ENCODE measurements at places on chromosomes 5 and 9. TPM values are rescaled to one million over a fixed set of nuclear protein-coding genes. Genes with fewer than 3 reads are reported as not detected.

The SLC45A2 gene
- not detected for total RNA-seq

The IFNA21 gene
- total RNA-seq = not detected

The CCDC183 gene
- total RNA-seq = not detected

The DMRT3 gene
- total RNA-seq = not detected

The PDE6A gene
- not detected for total RNA-seq

The WNT8A gene
- not detected for total RNA-seq

The STK32A gene
- total RNA-seq = 22.5 TPM

The TUSC1 gene
- total RNA-seq = 10.3 TPM

The CACFD1 gene
- total RNA-seq = 26.2 TPM

The FOXD1 gene
- total RNA-seq = 0.10 TPM

DNA sequence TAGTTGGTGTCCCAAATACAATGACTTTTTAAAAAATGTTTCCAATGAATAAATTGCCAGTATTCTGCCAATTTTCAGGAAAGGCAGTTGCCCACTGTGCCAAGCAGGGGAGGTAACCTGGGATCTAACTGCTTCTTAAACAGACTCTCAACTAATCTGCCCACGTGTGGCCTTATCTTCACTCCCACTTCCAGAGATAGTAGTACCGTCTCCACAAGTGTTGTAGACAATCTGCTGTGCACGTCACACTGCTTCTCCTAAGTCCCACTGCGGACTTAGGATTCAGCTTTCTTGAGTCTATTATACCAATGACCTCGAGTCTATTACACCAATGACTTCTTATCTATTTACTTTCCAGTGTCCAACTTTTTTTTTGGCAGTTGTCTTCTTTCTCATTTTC is 21.2 kb downstream of the POU4F3 start:
- no peaks in the 10 kb centered on the region for H3K36me3 ChIP-seq
- H3K27ac ChIP-seq = no peak overlapping the region
- no peaks in the 10 kb centered on the region for H3K27me3 ChIP-seq
- DNase-seq = no peak
- H3K4me3 ChIP-seq = no peak overlapping the region
- no peaks in the 10 kb centered on the region for H3K4me1 ChIP-seq

GRCh38 chr5:99379187-99379586 is 450.4 kb upstream of the CHD1 start:
- no peak overlapping the region for H3K27ac ChIP-seq
- no peaks in the 10 kb centered on the region for H3K36me3 ChIP-seq
- H3K27me3 ChIP-seq = no peaks in the 10 kb centered on the region
- no peak overlapping the region for H3K4me3 ChIP-seq
- no peaks in the 10 kb centered on the region for H3K4me1 ChIP-seq

DNA sequence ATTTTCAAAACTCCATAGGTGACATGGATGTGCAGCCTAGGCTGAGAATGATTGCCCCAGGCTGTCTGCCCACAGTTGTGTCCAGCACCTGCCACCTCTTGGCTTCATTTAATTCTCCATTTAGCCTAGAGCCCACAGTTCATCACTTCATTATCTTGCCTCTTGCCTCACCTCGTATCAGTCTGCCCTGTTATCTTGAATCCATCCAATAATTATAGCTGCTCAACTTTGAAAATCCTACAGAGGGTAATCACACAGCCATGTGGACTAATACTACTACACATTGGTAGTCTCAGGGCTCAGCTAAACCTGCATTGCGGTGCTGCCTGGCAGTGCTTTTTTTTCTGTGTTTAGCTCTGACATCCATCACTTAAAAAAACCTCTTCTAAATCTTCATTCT is 7.4 kb downstream of the UGCG start:
- peaks cover 4% of the 10 kb centered on the region for H3K36me3 ChIP-seq
- peaks cover 94% of the 10 kb centered on the region for H3K4me1 ChIP-seq
- no peak for DNase-seq

DNA sequence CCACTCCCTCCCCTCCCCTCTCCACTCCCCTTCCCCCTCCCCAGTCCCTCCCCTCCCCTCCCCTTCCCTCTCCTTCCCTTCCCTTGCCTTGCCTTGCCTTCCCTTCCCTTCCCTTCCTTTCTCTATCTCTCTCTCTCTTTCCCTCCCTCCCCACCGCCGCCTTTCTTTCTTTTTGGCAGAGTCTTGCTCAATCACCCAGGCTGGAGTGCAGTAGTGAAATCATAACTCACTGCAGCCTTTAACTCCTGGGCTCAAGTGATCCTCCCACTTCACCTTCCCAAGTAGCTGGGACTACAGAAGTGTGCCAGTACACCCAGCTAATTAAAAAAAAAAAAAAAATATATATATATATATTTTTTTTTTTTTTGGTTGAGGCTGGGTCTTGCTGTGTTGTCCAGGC is 45.5 kb downstream of the IL31RA start:
- no peak overlapping the region for H3K4me3 ChIP-seq
- no peak for DNase-seq
- H3K27ac ChIP-seq = no peak overlapping the region
- no peaks in the 10 kb centered on the region for H3K27me3 ChIP-seq
- H3K4me1 ChIP-seq = no peaks in the 10 kb centered on the region

GRCh38 chr5:74235552-74235951 is 405.0 kb downstream of the ENC1 start:
- no peaks in the 10 kb centered on the region for H3K4me1 ChIP-seq
- H3K36me3 ChIP-seq = no peaks in the 10 kb centered on the region
- H3K27me3 ChIP-seq = no peaks in the 10 kb centered on the region
- DNase-seq = no peak
- no peak overlapping the region for H3K4me3 ChIP-seq

GRCh38 chr5:136890431-136891148 is 525.2 kb upstream of the TRPC7 start:
- H3K4me3 ChIP-seq = no peak overlapping the region
- H3K27ac ChIP-seq = no peak overlapping the region
- H3K27me3 ChIP-seq = no peaks in the 10 kb centered on the region
- H3K4me1 ChIP-seq = no peaks in the 10 kb centered on the region
- H3K36me3 ChIP-seq = no peaks in the 10 kb centered on the region

GRCh38 chr5:146628950-146629349 is 113.0 kb upstream of the GPR151 start:
- no peaks in the 10 kb centered on the region for H3K36me3 ChIP-seq
- no peak for DNase-seq
- no peaks in the 10 kb centered on the region for H3K4me1 ChIP-seq

DNA sequence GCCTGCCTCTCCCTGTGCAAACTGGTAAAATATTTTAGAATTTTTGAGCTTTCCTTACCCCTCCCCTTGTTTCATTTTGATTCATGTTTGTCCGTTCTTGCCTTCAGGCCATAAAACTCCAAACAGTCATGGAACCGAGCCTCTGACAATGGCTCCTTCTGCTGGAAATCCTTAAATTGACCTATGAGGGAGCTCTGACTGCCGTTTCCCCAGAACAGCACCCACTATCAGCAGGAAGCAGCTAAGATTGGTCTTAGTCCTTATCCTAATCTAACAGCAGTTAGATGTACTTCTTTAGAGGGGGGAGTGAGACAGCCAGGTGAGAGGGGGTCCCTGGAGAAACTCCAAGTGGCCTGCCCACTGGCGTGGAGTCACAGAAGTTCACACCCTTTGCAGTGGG is 106.7 kb downstream of the FAM174A start:
- H3K4me3 ChIP-seq = no peak overlapping the region
- DNase-seq = no peak
- no peak overlapping the region for H3K27ac ChIP-seq
- no peaks in the 10 kb centered on the region for H3K36me3 ChIP-seq

- H3K36me3 ChIP-seq = no peaks in the 10 kb centered on the region
- H3K4me1 ChIP-seq = no peaks in the 10 kb centered on the region
- no peak for DNase-seq
- no peak overlapping the region for H3K27ac ChIP-seq
Measured at GRCh38 chr5:147628058-147628895, 118.4 kb upstream of the DPYSL3 start.

- no peak for DNase-seq
- H3K4me3 ChIP-seq = no peak overlapping the region
- no peaks in the 10 kb centered on the region for H3K27me3 ChIP-seq
- H3K4me1 ChIP-seq = no peaks in the 10 kb centered on the region
- no peaks in the 10 kb centered on the region for H3K36me3 ChIP-seq
Measured at GRCh38 chr9:76510041-76510440, 51.1 kb downstream of the GCNT1 start.

- H3K27ac ChIP-seq = peak overlapping the region; percentile 8
- no peak overlapping the region for H3K4me3 ChIP-seq
- H3K4me1 ChIP-seq = peaks cover 13% of the 10 kb centered on the region
- peaks cover 20% of the 10 kb centered on the region for H3K27me3 ChIP-seq
Measured at GRCh38 chr9:133543772-133544467, 9.4 kb downstream of the ADAMTSL2 start.

DNA sequence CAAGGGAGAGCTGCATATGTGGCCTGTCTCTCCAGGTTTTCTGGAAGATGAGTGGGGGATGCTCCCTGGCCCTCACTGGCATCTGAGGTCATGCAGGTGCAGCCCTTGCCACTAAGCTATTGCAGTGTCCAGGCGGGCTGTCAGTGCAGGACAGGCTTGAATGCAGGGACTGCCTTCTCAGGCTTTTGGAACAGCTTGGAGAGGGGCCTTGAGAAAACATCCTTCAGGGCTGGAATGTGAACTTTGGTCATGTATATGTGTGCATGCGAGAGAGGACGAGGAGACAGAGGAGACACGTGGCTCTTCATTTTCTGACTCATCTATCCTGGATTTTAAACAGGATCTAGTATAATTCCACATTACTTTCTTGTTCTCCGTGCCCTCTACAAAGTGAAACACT is 90.3 kb downstream of the MACROH2A1 start:
- DNase-seq = no peak
- H3K27me3 ChIP-seq = no peaks in the 10 kb centered on the region
- H3K27ac ChIP-seq = no peak overlapping the region
- H3K4me3 ChIP-seq = no peak overlapping the region

DNA sequence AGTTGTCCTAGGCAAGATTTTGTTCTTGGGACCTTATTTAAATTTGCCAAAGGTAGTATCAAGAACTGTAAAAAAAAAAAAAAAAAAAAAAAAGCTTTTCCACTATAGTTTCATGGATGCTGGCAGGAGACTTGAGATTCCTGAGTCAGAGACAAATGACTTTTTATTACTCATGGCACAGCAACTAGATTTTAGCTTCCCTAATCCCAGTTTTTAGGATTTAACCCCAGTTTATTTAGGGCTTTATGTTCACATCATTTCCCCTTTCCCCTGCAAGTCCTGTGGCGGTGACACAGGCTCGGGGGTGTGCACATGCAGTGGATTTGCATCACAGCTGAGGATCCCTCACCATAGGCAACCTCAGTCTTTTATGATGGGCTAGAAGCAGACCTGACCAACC is 144.9 kb downstream of the GOLPH3 start:
- no peaks in the 10 kb centered on the region for H3K36me3 ChIP-seq
- no peak overlapping the region for H3K4me3 ChIP-seq
- H3K4me1 ChIP-seq = peaks cover 5% of the 10 kb centered on the region

GRCh38 chr5:134911285-134912206 is 6.6 kb downstream of the PCBD2 start:
- no peak overlapping the region for H3K4me3 ChIP-seq
- H3K27me3 ChIP-seq = no peaks in the 10 kb centered on the region
- H3K27ac ChIP-seq = no peak overlapping the region
- H3K4me1 ChIP-seq = peaks cover under 1% of the 10 kb centered on the region

DNA sequence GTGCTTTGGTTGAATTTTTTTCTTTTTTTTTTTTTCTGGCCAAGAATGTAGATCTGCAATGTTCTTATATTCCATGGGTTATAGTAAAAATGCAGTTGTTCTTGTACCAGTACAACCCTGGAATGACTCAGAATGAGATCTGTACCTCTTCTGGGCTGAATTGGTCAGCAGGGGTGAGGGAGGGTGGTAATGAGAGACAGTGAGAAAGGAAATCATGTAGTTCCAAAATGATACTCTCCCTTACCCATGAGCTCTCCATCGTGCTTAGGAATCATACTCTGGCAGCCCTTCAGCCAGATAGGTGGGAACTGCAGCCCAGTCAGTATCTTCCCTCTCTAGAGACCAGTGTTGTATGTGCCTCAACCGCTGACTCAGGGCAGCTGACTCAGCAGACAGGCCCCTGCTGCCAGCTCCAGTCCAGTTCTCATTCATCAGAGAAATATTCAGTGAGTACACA is 2.1 kb upstream of the GLIS3 start:
- H3K4me3 ChIP-seq = no peak overlapping the region
- no peaks in the 10 kb centered on the region for H3K36me3 ChIP-seq
- peaks cover 12% of the 10 kb centered on the region for H3K4me1 ChIP-seq
- H3K27ac ChIP-seq = no peak overlapping the region
- H3K27me3 ChIP-seq = peaks cover 53% of the 10 kb centered on the region
